ENCODE measurements at places on chromosomes 16 and 17.
A peak's percentile ranks its signal among the peaks of the same experiment; 100 is the strongest.

DNA sequence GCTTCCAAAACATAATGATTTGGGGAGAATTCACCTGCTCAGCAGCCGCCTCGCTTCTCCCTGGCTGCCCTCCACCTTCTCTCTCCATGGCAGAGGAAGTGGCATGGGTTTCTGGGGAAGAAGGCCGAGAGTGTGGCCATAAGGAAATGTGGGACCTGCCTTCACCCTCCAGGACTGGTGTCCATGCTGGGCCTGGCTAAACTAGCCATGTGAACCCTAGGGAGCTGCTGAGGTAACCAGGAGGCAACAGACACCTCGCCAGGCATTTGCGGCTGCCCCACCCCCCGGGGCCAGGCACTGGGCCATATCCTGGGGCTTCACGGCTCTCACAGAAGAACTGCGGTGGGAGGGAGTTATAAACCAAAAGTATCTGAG is 9.9 kb upstream of the CMTM4 start:
- DNase-seq, result no peak

GRCh38 chr17:46812624-46813318 is 5.7 kb downstream of the WNT3 start:
- no peak for DNase-seq

DNA sequence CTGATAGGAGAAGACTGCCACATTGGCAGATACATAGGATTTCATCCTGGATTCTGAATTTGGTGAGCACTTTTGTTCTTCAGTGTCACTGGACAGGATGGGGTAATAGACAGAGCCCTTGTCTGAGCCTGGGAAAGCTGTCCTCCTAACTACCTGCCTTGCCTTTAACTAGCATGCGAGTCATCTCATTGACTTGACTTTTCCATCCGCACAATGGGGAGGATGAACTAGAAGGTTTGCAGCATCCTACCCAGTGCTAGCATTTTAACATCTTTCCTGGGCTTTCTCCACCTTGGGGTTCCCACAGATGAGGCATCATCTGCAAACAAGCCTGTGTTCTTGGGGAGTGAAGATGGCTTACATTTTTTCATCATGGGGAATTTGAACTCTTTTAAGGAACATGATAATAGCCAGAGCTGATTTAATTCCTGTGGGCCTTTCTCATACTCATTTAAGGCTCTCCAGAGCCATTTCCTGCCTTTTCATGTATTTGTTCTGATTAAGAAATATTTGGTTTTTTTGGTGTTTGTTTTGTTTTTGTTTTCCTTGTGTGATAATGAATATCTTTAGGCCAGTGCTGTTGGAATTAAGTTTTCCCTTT is 139.5 kb downstream of the MSI2 start:
- no peak for DNase-seq

- DNase-seq, result no peak
These were observed 166.7 kb downstream of the CPPED1 start for GRCh38 chr16:12637002-12637401.

DNA sequence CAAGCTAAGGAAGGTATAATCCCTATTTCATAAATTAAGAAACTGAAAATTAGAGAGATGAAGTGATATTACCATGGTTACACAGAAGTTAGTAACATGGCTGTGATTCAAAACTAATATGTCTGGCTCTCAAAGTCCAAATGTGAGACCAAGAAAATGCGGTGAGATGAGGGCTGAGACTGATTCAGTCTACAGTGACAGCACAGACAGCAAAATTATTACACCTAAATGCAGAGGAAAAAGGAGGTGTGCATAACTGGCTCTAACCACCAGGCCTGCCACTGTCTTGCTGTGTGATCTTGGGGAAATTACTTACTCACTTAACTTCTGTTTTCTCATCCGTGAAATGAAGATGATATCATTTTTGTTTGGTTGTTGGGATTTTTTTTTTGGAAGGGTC is 270.0 kb upstream of the SOX9 start:
- DNase-seq, result no peak

GRCh38 chr17:49216953-49217650 is 6.6 kb downstream of the ABI3 start:
- DNase-seq, result no peak

DNA sequence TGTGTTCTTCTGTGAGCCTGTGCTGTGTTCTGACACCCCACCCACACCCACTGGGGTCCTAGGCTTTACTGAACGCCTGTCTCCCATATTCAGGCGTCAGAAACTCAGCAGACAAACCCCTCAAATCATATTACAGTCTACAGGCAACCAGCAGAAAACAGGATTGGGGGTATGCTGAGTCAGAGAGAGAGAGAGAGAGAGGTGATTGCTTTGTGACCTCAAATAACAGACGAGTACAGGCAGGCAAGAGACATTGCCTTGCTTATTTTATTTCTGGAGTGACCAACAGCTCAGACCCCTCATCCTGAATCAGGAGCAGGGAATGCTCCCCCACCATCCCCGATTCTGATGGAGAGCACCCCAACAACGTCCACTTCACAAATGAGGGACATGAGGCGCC is 473.9 kb downstream of the PMP22 start:
- DNase-seq, result no peak

- no peak for DNase-seq
These were observed 104.0 kb upstream of the CDH5 start for GRCh38 chr16:66262253-66263167.

- DNase-seq, result no peak
These were observed 157.0 kb downstream of the CCDC182 start for GRCh38 chr17:57588086-57588485.

- DNase-seq, result peak; percentile 54
These were observed 723 bp upstream of the SPAG5 start for GRCh38 chr17:28599311-28600184.

GRCh38 chr17:30256756-30257506 is 21.4 kb upstream of the SLC6A4 start:
- no peak for DNase-seq

DNA sequence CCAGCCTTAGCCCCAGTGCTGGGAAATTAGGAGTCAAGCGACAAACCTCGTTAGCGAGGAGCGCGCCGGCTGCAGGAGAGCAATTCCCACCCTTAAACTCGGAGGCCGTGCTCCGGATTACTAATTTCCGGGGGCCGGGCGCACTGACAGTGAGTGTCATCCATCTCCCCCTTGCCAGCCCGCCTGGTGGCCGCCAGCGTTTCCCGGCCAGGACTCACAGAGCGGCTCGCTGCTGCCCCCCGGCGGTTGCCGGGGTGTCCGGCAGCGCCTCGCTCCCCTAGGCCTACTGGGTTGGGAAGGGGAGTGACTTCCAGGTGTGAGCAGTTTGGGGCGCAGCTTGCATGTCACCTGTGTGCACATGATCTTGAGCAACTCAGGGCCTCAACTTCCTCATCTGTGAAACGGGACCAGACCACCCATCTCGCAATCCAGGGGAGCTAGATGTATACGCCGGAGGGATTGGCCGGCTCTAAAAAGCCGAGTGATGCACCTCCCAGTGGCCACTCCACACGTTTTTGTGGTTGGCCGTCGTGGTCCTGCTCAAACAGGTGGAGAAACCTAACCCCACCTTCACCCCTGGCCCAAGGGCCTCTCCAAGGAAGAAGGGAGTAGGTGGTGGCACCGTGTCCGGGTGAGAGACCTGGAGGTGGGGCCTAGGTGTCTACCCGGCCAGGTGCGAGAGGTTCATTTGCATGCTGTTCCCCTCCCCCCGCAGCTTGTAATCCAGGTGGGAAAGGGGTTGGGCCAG is 2.5 kb upstream of the GSE1 start:
- DNase-seq, result peak; percentile 85

GRCh38 chr16:2252806-2253148 is 1.4 kb upstream of the ECI1 start:
- no peak for DNase-seq

GRCh38 chr16:67644038-67644437 is 906 bp upstream of the CARMIL2 start:
- DNase-seq, result no peak

DNA sequence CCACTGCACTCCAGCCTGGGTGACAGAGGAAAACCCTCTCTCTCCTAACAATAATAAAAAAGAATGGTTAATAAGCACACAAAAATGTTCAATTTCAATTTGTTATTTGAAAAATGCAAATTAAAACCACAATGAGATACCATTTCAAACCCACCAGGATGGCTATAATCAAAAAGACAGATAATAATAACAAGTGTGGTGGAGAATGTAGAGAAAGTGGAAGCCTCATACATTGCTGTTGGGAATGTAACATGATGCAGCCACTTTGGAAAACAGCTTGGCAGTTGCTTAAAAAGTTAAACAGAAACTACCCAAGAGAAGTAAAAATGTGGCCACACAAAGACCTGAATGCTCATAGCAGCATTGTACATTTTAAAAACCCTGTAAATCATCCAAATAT is 51.8 kb upstream of the MAP3K14 start:
- DNase-seq, result no peak

DNA sequence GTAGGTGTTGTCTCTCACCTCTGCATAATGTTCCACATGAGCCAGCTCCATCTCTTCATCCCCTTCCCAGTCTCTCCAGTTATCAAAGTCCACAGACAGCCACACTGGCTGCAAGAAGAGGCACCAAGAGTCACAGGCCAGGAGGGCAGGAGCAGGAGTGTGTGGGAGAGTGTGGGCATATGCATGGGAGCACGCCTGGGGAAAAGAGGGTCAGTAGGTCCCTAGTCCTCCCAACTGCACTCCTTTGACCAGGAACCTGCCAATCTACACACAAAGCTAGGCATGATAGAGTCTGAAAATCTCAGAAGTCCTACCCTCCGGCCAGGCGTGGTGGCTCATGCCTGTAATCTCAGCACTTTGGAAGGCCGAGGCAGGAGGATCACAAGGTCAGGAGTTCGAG is 7.3 kb upstream of the AARSD1 start:
- no peak for DNase-seq

DNA sequence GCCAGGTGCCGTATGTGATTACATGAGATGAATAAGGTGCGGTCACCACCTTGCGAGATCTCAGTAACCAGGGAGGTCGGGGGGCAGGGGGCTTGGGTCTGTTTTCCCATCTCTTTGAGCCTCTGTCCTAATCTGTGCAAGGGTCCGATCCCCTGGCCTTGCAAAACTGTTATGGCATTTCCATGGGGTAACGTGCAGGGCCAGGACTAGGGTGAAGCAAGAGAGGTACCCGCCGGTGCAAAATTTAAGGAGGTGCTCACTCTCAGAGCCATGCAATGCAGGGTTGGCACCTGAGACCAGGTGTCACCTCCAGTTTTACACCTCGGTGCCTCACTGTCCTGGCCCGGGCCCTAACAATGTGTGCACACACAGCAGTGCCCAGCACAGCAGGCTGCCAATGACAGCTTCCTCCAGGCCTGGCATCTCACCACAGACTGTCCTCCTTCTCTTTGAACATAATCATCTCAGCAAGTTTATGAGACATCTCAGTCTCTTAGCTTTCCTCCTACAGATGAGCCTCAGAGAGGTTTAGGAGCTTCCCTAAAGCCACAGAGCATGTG is 43.6 kb downstream of the C16orf95 start:
- DNase-seq, result no peak

DNA sequence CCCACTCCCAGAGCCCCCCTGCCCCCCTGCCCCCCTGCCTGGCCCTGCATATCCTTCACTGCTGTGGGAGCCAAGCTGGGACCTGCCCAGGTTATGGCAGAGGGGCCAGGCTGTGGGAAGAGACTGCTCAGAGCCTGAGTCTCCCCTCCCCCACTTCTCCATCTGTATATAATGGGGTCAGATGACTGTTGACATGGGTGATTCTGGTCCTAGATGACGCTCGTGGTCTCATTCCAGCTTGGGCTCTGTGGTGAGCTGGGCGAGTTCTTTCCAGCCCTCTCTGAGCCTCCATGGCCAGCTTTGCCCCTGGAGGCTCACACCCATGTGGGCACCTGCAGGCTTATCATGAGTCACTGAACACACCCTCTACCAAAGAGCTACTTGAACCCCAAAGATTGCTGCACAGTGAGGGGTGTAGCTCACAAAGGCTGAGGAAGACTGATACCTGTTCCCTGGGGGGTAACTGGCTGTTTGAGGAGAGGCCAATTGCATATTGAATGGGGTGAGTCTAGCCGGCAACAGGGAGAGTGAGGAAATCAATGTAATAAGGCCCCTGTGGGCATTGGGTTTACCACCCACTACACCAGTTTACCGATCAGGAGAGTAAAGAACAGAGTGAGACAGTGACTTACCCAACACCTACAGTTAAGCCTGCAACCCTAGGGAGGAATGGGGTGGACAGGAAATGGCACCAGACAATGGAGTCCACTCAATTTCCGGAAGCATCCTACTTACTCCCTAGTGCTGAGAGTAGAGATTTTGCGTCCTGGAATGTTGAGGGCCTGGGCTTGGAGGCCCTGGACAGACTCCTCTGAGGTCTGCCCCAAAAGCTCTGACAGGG is 4.2 kb upstream of the SREBF1 start:
- DNase-seq, result no peak

GRCh38 chr16:12833926-12834325 is 30.2 kb upstream of the CPPED1 start:
- DNase-seq, result no peak

DNA sequence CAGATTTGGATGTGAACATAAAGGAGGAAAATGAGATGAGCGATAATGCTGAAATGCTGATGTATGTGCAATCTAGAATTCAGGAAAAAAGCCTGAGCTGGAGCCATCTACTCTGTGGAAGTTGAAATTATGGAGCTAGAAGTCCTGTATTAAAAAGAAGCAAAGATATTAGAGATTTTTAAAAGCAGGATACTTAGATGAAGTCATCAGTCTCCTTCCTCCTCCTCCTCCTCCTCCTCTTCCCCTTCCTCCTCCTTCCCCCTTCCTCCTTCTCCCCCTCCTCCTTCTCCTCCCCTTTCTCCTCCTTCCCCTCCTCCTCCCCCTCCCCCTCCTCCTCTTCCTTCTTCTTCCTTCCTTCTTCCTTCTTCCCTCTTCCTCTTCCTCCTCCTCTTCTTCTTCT is 823.8 kb upstream of the CA10 start:
- DNase-seq, result no peak

GRCh38 chr17:79939094-79939435 is 96.6 kb downstream of the TBC1D16 start:
- no peak for DNase-seq

- DNase-seq, result no peak
These were observed 314.8 kb upstream of the GOT2 start for GRCh38 chr16:59048876-59049275.

- no peak for DNase-seq
These were observed 30.6 kb downstream of the ABCA9 start for GRCh38 chr17:69030169-69030568.

DNA sequence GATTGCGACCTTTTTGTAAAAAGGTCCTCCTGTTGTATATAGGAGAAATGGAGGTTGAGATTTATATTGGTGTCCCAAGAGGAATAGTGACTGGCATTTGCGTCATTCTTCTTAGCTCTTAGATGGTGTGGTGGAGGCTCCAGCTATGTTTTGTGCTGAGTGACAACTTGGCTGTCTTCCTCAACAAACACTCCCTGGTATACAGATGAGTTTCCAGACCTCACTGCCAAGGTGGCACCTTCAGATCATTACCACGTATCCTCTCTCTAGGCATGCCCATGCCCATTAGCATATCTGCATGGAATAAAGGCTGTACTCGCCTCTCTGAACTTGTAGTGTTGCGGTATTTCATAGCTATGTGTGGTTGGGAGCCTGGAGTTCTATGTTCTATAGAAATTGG is 120.0 kb downstream of the MAP2K4 start:
- DNase-seq, result no peak

Measured in stimulated activated CD8-positive, alpha-beta memory T cell treated with anti-CD3 and anti-CD28 coated beads, Interleukin-7, amount 100 ng/mL, for 4 hours (primary cell).